Epithelial cell of prostate (primary cell): ENCODE measurements at places on chromosomes 12 and 14.

DNA sequence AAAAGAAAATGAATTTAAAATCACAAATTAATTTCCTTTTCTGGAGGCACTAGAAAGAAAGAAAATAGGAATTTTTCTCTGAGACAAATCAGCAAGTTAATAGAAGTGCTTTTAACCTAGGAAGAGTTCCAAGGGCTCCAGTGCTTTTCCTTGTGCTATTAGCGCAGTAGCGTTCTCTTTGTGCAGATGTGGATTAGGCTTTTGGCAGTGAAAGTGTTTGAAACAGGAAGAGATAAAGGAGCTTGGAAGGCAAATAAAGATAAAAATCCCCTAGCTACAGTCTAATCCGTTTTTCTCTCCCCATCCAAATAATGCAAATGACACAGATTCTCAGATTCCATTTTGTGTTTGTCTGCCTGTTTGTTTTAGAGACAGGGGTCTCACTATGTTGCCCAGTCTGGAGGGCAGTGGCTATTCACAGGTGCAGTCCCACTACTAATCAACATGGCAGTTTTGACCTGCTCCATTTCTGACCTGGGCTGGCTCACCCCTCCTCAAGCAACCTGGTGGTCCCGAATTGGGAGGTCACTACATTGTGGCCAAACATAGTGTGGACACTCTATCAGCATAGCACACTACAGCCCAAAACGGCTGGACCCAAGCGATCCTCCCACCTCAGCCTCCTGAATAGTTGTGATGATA is 166.1 kb downstream of the PAWR start:
- no peak for DNase-seq

- no peak for DNase-seq
Measured at GRCh38 chr14:94031883-94032279, 5.7 kb downstream of the OTUB2 start.

- no peak for DNase-seq
Measured at GRCh38 chr12:92185052-92185451, 39.4 kb upstream of the BTG1 start.

GRCh38 chr12:80226576-80226975 is 127.2 kb downstream of the OTOGL start:
- DNase-seq = peak; percentile 8

- no peak for DNase-seq
Measured at GRCh38 chr12:64009321-64010068, 165.0 kb downstream of the SRGAP1 start.

GRCh38 chr12:110107369-110108281 is 16.5 kb upstream of the IFT81 start:
- no peak for DNase-seq

DNA sequence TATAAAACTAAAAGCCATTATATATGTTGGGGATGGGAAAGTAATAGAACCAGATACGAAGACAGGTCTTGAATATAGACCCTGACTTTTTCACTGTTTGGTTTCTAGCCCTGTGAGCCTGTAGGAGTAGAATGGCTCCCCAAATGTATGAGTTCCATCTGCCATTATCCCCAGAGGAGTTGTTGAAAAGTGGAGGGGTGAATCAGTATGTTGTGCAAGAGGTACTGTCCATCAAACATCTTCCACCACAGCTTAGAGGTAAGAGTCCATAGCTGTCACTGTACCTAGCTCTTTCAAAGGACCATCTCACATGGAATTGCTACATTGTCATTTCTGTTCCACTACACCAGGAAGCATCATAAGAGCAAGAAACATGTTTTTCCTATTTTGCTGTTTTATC is 1.1 kb downstream of the NCAPD2 start:
- no peak for DNase-seq

DNA sequence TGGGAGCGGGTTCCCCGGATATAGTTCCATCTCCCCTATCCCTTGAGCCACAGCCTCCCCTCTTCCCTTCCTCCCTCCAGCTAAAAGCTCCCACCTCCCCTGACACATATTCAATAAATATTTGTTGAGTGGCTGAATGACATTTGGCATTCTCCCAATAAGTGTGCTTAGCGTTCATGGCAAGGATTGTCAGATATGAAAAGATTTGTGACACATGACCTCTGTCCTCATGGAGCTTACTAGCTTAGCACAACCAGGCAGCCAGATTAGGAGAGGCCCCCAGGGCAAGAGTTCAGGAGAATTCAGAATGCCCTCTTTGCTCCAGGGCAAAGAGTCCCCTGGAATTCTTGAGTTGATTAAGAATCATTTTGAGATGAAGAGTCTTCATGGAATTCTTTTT is 22.5 kb upstream of the SLC6A12 start:
- no peak for DNase-seq

DNA sequence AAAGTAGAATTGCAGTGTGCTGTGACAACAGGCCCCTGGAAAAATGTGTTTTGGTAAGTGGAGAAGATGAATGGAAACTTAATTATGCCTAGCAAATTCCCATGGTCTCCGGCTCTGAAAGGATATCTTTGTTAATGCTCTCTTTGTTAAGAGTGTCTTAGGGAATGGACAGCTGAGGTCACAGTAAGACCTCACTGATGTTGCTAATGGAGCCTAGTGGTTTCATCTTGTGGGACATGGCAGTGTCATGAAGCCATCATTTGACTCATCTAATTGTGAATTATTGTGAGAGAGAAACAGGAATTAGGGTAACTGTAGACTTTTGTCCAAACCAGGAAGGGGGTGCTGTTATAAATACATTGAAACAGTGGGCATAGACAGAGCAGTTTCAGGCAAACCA is 330.3 kb downstream of the TMTC2 start:
- DNase-seq = no peak

- DNase-seq = no peak
Measured at GRCh38 chr14:58732387-58732786, 94.6 kb downstream of the DACT1 start.
